ENCODE measurements at places on chromosomes 4 and X.
A peak's percentile ranks its signal among the peaks of the same experiment; 100 is the strongest.

- peak; percentile 5 for DNase-seq
Observed at GRCh38 chrX:15815779-15816437, 25.6 kb downstream of the ZRSR2 start.

DNA sequence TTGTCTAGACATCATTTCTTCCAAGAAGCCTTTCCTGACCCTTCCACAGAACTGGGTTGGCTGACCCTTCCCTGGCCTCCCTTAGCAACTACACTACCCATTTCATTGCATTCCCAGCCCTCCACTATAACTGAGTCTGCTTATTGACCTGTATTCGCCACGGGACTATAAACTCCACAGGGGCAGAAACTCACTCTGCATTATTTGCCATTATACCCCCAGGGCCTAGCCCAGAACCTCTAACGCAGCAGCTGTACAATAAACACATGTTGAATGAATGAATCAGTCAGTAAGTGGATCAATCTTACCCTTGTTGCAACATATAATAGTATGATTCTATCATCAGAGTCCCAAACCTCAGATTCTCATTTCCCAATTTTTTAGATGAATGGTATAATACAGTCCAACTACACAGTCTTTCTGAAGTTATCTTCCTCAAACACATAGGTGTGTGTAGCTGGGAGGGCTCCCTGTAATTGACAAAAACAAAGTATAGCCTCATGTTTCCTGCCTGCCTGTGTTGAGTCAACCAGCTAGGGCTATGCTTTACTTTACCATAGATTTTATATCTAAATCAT is 209.3 kb downstream of the CHIC2 start:
- DNase-seq: no peak

GRCh38 chr4:153521999-153522801 is 56.0 kb downstream of the TMEM131L start:
- DNase-seq: peak; percentile 34

DNA sequence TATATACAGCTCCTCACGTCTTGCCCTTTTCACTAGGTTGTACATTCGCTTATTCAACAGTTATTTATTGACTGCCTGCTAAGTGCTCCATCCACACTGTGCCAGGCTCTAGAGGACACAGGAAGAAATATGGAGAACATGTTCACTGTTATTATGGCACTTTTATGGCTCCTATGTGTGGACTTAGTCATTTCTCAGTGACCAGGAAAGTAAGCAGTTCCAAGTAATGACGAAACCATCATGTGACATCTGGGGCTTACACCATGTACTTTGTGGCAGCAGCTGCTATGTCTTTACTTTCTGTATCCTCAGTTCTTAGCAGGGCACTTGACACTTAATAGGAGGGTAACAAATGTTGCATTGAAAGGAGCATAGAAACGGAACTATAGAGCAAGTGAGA is 278.0 kb downstream of the ANK2 start:
- DNase-seq: no peak

- DNase-seq: no peak
Observed at GRCh38 chrX:84865113-84865512, 138.6 kb upstream of the APOOL start.

- no peak for DNase-seq
Observed at GRCh38 chrX:115423086-115423485, 133.6 kb downstream of the LUZP4 start.

- DNase-seq: no peak
Observed at GRCh38 chr4:158182736-158183135, 9.9 kb upstream of the GASK1B start.

- no peak for DNase-seq
Observed at GRCh38 chrX:148534291-148534690, 33.9 kb downstream of the AFF2 start.

DNA sequence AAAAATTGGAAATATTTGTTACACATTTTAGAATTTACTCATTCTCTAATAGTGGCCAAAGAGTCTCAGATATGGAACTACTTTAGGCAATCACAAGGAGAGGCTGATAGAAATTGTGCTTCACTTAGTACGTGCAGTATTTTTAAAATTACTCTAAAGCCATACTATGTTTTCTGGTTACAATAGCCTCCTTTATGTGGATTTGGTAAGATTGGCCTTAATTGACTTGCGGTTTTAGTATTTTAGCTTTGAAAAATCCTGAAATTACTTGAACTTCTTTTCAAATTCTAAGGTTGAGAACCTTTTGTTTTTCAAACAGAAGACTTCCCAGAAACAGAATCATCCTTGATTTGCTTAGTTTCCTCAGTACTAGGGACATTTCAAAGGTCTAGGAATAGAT is 215.2 kb downstream of the SLC4A4 start:
- DNase-seq: no peak

- no peak for DNase-seq
Observed at GRCh38 chr4:74117024-74117534, 18.1 kb upstream of the CXCL2 start.

- DNase-seq: no peak
Observed at GRCh38 chr4:114999880-115000279, 113.5 kb downstream of the NDST4 start.

GRCh38 chr4:114783215-114783595 is 184.6 kb downstream of the UGT8 start:
- DNase-seq: no peak

DNA sequence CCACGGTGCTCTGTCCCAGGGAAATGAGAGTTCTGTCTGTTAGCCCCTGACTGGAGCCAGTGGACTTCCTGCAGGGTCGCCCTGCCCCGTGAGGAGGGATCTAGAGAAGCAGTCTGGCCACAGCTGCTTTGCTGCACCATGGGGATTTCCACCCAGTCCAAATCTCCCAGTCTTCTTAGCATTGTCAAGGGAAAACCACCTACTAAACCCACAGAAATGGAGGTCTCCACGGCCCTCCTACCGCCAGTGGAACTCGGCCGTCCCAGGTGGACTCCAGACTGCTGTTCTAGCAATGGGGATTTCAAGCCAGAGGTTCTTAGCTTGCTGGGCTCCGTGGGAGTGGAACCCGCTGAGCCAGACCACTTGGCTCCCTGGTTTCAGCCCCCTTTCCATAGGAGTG is 133.3 kb upstream of the PCDH7 start:
- DNase-seq: no peak

DNA sequence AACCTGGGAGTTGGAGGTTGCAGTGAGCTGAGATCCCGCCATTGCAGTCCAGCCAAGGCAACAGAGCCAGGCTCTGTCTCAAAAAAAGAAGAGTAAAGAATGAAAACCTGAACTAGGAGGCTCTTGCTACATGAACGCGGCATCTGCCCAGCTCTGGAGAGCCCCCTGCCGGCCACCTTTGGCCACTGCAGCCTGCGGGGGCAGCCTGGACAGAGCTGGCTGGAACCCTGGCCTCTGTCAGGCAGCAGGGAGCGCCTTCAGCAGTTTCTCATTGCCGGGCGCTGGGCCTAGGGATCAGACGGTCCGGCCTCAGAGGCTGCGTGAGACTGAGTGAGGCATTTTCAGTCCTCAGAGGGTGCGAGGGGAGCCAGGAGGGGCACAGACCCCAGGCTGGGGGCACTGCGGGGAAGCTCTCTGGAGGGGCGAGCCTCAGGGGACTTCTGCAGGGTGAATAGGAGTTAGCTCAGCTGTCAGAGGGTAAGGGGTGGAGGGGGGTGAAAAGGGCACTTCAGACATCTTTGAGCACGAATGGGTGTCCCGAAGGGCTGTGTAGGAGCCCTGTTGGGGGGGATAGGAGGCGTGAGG is 17.5 kb downstream of the DOK7 start:
- peak; percentile 58 for DNase-seq

DNA sequence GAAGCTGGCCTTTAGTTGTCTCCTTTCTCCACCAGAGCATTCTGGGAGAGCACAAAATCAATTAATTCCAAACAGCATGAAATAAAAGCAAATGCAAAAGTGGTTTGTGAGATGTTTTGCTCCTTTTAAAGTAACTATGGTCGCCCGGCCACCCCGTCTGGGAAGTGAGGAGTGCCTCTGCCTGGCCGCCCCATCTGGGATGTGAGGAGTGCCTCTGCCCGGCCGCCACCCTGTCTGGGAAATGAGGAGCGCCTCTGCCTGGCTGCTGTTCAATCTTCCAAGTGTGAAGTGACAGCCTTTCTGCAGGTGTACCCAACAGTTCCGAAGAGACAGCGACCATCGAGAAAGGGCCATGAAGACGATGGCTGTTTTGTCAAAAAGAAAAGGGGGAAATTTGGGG is 381.3 kb upstream of the FGF16 start:
- DNase-seq: no peak

GRCh38 chr4:123966990-123967769 is 570.6 kb downstream of the SPRY1 start:
- DNase-seq: no peak

DNA sequence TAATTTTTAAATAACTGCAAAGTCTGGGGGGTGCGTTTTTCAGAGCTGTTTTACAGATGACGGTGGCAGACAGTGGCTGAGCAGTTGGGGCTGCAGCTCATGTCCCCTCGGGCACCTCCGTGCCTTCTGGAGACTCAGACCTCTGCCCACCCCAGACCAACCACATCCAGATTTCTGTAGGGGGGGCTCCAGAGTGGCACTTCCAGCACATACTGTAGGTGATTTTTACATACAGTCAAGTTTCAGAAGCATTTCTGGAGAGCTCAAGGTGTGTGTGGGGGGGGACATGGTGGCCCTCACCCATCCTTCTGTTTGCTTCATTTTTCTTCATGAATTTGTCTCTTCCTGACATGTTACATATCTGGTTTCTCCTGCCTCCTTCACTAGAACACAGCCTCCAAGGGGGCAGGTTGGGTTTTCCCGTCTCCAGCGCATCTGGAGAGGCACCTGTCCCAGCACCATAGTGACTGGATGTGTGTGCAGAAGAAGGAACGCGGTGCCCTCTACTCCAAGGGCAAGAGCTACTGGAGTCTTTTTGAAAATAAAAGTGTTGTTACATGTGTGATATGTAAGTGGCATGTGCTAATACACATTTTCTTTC is 37.5 kb downstream of the TMEM271 start:
- DNase-seq: no peak

DNA sequence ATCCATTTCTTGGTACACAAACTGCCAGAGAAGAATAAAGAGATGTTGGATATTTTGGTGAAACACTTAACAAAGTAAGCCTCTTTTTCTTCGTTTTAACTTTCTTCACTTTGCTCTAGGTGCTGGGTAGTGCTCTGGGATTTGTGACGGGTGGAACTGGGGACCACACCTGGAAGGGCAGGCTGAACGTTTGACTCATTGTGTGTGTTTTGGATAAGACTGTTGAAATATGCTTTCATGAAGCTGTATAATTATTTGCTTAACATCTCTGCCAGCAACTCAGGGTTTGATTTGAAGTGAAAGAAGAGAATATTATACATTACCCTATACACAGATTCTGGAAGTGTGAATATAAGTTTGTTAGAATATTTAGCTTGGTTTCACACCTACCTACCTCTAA is 233.2 kb downstream of the ARHGAP10 start:
- no peak for DNase-seq

DNA sequence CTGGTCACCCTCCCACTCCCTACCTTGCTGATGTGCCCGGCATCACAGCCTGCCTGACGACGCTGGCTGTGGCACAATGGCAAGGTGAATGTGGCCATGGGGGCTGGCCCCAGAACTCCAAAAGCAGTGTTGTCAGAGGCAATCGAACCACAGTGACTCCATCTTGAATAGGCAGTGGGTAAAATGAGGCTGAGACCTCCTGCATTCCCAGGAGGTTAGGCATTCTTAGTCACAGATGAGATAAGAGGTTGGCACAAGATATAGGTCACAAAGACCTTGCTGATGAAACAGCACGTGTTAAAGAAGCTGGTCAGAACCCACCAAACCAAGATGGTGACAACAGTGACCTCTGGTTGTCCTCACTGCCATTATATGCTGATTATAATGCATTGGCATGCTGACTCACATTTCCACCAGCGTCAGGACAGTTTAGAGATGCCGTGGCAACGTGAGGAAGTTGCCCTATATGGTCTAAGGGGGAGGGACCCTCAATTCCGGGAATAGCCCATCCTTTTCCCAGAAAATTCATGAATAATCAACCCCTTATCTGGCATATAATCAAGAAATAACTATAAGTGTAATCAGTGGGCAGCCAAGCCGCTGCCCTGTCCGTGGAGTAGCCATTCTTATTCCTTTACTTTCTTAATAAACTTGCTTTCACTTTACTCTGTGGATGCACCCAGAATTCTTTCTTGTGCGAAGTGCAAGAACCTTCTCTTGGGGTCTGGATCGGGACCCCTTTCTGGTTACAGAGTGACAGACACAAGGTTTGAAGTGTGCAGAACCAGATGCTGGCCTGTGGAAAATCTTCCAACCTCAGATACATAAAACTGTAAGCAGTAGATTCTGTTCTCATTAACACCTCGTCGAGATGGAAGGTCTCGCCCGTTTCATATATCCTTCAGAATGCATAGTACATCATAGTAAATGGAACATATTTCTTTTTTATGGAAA is 26.8 kb upstream of the CLDN24 start:
- DNase-seq: no peak

DNA sequence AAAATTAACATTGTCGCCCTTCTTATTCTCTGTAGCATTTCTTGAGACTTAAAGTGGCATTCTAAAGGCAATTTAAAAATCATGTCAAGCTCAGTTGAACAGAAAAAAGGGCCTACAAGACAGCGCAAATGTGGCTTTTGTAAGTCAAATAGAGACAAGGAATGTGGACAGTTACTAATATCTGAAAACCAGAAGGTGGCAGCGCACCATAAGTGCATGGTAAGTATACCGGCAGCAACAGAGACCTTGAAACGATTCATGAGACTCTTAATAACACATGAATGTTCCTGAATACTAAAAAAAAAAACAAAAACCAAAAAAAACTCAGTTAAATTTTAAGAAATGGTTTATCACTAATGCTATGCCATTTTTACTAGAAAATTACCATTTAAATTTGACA is 82.4 kb upstream of the HPRT1 start:
- no peak for DNase-seq

DNA sequence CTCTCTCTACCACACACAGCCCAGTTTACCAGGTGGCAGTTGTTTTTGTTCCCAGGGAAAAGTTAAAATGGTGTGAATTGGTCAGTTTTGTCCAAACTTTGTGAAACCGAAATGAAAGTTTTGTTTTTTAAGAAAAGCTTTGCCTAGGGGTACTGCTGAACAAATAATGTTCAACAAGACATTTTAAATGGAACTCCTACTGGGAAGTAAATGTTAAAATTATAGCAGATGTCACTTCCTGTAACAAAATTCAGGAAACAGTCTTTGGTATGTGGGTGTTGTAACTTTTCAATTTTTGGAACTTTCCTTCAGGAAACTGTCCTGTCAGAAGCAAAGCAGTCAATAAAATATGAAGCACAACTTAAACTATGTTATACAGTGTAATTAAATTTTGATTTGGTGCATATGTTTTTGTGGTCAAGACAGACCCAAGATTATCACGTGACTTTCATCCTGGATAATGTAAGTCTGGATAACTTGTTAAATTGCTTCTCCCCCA is 79.5 kb downstream of the AFF1 start:
- no peak for DNase-seq

- DNase-seq: peak; percentile 1
Observed at GRCh38 chrX:19514791-19515614, at the start of gene MAP3K15. Gene MAP3K15 (minus strand): TSS chrX:19515508. CDS start chrX:19515261, 247 bp downstream.
